Neuronal stem cell (in vitro differentiated cells): ENCODE measurements at places on chromosomes 16 and 17.

DNA sequence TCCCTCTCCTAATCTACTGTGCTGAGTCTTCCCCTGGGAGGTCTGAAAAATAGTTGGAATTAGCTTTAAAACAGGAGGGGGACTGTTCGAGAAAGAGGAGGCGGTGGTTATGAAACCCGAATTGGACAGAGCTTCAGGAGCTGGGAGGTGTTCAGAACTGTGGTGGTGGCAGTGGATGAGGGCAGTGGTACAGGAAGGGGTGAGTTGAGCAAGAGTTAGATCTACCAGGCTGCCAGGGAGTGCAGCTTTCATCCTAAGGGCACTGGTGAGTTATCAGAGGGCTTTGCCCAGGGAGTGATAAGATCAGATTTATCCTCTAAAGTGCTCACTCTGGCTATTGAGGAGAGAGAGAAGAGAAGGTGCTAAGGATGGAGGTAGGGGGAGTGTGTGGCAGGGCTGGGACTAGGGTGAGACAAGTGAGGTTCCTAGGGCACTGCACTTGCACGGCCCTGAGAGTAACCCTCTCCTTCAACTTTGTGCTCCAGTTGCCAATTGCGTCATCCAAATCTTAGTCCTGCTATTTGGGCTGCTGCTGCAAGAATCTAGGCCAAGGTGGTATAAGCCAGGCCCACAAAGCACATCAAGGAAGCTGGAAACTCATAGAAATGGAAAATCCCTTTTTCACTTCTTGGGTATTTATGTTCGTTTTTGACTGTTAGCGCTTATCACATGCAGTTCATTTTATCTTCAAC, 540.3 kb downstream of the XYLT1 start:
- DNase-seq = no peak
- H3K4me1 ChIP-seq = no peaks in the 10 kb centered on the region
- H3K27ac ChIP-seq = no peak overlapping the region
- no peak overlapping the region for H3K4me3 ChIP-seq

DNA sequence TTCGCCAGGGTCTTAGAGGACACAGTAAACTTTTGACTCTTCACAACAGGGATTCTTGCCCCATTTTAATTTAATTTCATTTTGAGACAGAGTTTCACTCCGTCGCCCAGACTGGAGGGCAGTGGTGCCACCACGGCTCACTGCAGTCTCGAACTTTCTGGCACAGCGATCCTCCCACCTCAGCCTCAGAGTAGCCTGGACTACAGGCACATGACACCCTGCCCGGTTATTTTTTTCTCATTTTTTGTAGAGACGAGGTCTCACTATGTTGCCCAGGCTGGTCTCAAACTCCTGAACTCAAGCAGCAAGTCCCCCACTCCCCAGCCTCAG, 329 bp upstream of the NLE1 start:
- H3K4me3 ChIP-seq = no peak overlapping the region
- no peak overlapping the region for H3K27ac ChIP-seq
- H3K4me1 ChIP-seq = no peaks in the 10 kb centered on the region

DNA sequence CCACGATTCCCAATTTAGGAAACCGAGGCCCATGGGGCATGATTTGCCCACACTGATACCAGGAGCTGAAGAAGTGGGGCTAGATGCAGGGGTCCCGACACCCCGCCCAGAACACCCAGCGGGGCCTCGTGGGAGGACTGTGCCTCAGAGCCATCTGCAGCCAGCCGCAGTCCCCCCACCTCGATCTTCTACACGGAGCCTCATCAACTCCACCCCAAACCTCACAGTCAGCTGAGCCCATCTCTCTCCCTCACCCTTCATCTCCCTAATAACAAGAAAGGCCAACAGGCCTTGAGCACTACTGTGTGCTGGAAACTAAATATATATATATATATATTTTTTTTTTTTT, 4.2 kb downstream of the ITGAE start:
- H3K4me1 ChIP-seq = peaks cover 5% of the 10 kb centered on the region
- peaks cover 3% of the 10 kb centered on the region for H3K27me3 ChIP-seq
- H3K4me3 ChIP-seq = no peak overlapping the region
- H3K36me3 ChIP-seq = peaks cover 3% of the 10 kb centered on the region
- DNase-seq = no peak

DNA sequence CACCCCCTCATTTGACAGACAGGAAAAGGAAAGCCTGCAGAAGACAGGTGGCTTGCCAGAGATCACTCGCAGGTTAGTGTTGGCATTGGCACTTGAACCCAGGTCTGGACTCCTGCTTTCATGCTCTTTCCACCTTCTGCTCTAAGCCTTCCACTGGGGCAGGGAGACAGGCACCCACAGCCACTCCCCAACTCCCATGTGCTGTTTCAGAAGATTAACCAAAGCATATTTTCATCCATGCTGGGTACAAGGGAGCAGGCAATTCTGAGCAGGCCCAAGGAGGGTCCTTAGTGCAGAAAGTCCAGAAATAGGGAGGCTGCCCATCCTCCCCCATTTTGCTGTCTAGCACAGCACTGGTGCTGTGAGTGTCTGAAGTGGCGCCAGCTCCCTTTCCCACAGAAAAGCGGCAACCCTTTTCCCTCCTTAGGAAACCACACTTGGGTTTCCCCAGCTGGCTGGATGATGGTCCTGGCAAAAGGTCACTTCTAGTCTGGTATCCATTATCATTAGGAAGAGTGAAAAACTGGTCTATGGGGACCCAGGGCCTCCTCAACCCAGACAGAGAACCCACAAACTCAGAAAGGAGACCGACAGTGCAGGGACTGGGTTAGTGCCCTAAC, 2.0 kb upstream of the CAVIN1 start:
- peaks cover 14% of the 10 kb centered on the region for H3K27me3 ChIP-seq
- H3K36me3 ChIP-seq = no peaks in the 10 kb centered on the region
- no peak overlapping the region for H3K4me3 ChIP-seq
- no peak overlapping the region for H3K27ac ChIP-seq
- DNase-seq = no peak
- peaks cover 23% of the 10 kb centered on the region for H3K4me1 ChIP-seq

GRCh38 chr16:85585711-85586110, 27.4 kb upstream of the GSE1 start:
- H3K4me1 ChIP-seq = peaks cover 79% of the 10 kb centered on the region
- no peak for DNase-seq
- no peak overlapping the region for H3K4me3 ChIP-seq
- H3K27ac ChIP-seq = no peak overlapping the region
- H3K36me3 ChIP-seq = no peaks in the 10 kb centered on the region
- H3K27me3 ChIP-seq = no peaks in the 10 kb centered on the region

GRCh38 chr16:31265329-31266245, 5.8 kb downstream of the ITGAM start:
- H3K27me3 ChIP-seq = no peaks in the 10 kb centered on the region
- no peak for DNase-seq

- no peak overlapping the region for H3K27ac ChIP-seq
- no peak for DNase-seq
- no peaks in the 10 kb centered on the region for H3K27me3 ChIP-seq
- H3K4me1 ChIP-seq = no peaks in the 10 kb centered on the region
- H3K36me3 ChIP-seq = no peaks in the 10 kb centered on the region
These were observed 10.6 kb downstream of the FBXO39 start for GRCh38 chr17:6786618-6787017.

DNA sequence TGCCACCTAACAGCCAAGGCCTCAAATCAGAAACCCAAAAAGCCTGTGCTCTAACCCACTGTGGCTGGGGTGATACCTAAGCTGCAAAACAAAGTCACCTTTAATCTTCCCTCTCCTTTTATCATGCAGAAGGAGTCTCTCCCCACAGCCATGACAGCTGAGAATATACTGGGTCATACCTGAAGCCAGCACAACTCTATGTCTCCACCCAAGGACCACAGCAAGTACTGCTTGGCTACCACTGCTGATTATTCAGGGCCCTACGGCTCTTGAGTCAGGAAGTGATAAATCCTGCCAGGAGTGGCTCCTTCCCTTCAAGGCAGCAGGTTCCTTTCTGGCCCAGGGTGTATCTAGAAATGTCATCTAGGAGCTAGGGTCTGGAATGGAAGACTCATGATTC, 151.5 kb upstream of the TOM1L1 start:
- no peak for DNase-seq
- no peaks in the 10 kb centered on the region for H3K36me3 ChIP-seq

DNA sequence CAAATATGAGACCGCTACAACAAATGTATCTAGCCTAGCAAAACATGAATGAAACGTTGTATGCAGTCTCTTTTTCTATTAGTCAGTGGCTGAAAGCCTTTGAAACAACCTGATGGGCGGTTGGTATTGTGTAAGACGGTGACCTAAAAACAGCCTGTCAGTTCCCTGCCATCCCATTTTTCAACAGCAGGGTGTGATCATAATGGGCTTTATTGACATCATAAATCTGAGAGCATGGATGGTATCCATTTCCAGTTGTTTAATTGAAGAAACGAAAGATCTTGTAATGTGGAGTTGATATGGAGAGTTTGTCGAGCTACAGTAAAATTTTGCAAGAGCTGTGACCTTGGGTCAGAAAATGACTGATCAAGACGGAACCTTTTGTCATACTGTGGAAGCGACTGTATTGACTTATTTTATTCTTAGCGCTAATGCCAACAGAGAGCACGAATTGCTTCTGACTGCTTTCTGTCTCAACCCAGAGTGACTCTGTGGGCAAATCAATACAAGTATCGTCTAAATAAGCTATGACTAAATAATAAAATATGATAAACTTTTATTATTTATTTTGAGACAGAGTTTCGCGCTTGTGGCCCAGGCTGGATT, 12.3 kb upstream of the MEIOB start:
- H3K27ac ChIP-seq = no peak overlapping the region
- DNase-seq = no peak
- H3K27me3 ChIP-seq = peaks cover 7% of the 10 kb centered on the region

- H3K27ac ChIP-seq = no peak overlapping the region
- H3K36me3 ChIP-seq = peaks cover 41% of the 10 kb centered on the region
- peaks cover 4% of the 10 kb centered on the region for H3K4me1 ChIP-seq
- no peak for DNase-seq
- no peak overlapping the region for H3K4me3 ChIP-seq
- no peaks in the 10 kb centered on the region for H3K27me3 ChIP-seq
These were observed 22.1 kb downstream of the FCSK start for GRCh38 chr16:70476272-70477020.

DNA sequence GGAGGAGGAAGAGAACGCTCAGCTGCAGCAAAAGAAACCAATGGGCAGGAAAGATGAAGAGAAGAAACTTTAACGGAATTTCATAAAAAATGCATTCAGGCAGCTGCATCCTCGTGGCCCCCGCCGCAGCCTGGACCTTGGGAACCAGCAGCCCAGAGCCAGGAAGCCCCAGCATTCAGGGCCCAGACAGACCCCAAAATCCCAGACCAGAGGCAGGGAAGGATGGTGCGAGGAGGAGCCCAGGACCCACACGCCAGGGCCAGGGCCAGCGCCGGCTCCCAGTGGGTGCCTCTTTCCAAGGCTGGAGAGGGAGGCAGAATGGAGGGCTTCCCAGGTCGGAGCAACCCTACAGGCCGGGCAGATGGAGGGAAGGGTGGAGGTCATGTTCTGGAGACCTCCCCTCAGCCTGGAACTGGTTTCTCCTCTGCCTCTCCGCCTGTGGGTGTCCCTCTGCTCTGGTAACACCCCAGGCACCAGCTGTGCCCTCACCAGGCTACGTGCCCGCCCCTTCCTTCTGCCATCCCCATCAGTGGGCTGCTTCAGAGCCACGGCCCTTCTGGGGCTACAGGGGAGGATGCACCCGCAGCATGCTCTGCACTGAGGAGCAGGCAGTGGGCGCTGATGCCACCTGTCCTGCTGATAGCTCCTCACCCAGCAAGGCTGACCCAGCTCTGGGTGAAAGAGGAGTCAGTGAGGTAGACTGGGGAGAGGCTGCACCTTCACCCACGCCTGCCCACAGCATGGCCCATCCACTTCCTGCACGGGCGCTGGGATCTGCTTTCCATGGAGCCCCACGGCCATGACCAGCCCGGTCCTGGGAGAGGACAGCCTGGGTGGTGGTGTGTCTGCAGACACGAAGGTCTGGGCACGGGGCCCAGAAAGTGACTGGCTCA, 1.2 kb upstream of the MIF4GD start:
- H3K4me3 ChIP-seq = peak overlapping the region; percentile 95
- H3K27me3 ChIP-seq = no peaks in the 10 kb centered on the region
- peaks cover 4% of the 10 kb centered on the region for H3K4me1 ChIP-seq
- no peak for DNase-seq

- H3K4me3 ChIP-seq = no peak overlapping the region
- DNase-seq = no peak
- H3K27ac ChIP-seq = peak overlapping the region; percentile 22
- H3K27me3 ChIP-seq = no peaks in the 10 kb centered on the region
- H3K36me3 ChIP-seq = peaks cover 19% of the 10 kb centered on the region
- no peaks in the 10 kb centered on the region for H3K4me1 ChIP-seq
These were observed 12.7 kb downstream of the DNAAF8 start for GRCh38 chr16:4746991-4747574.

- H3K27me3 ChIP-seq = no peaks in the 10 kb centered on the region
- no peak overlapping the region for H3K27ac ChIP-seq
- H3K36me3 ChIP-seq = no peaks in the 10 kb centered on the region
- no peak for DNase-seq
These were observed 333.1 kb upstream of the GOT2 start for GRCh38 chr16:59067205-59067604.

DNA sequence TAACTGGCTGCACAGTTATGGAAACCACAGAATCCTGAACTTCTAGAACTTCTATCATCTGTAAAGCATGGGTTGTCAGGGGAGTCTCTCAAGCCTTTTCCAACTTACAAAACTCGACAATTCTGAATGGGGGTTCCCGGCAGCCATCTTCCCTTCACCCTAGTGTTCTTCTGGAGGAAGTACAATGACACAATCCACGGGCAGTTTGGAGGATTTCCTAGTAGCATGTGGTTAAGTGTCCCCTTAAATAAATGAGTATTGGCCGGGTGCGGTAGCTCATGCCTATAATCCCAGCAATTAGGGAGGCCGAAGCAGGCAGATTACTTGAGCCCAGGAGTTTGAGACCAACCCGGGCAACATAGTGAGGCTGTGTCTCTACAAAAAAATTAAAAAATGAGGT, 2.1 kb downstream of the SLC16A6 start:
- no peak for DNase-seq
- H3K27me3 ChIP-seq = peaks cover 3% of the 10 kb centered on the region
- H3K27ac ChIP-seq = no peak overlapping the region
- H3K36me3 ChIP-seq = no peaks in the 10 kb centered on the region

- no peak overlapping the region for H3K27ac ChIP-seq
- no peaks in the 10 kb centered on the region for H3K27me3 ChIP-seq
- no peaks in the 10 kb centered on the region for H3K36me3 ChIP-seq
- H3K4me3 ChIP-seq = no peak overlapping the region
- no peak for DNase-seq
These were observed 154.0 kb upstream of the HSBP1 start for GRCh38 chr16:83653785-83654184.

- H3K27me3 ChIP-seq = no peaks in the 10 kb centered on the region
- H3K27ac ChIP-seq = no peak overlapping the region
- H3K36me3 ChIP-seq = peaks cover 11% of the 10 kb centered on the region
- peaks cover 12% of the 10 kb centered on the region for H3K4me1 ChIP-seq
- no peak for DNase-seq
These were observed 458 bp downstream of the ENKD1 start for GRCh38 chr16:67666032-67666551.

GRCh38 chr17:33596899-33597298, 303.8 kb upstream of the ASIC2 start:
- no peaks in the 10 kb centered on the region for H3K36me3 ChIP-seq
- peaks cover 10% of the 10 kb centered on the region for H3K4me1 ChIP-seq
- no peak overlapping the region for H3K4me3 ChIP-seq
- no peak for DNase-seq
- no peaks in the 10 kb centered on the region for H3K27me3 ChIP-seq
- no peak overlapping the region for H3K27ac ChIP-seq

GRCh38 chr17:3744014-3744413, 20.3 kb downstream of the HASPIN start:
- peaks cover 6% of the 10 kb centered on the region for H3K27me3 ChIP-seq
- H3K27ac ChIP-seq = no peak overlapping the region
- no peak overlapping the region for H3K4me3 ChIP-seq
